ENCODE measurements at places on chromosomes 6 and 20.
A peak's percentile ranks its signal among the peaks of the same experiment; 100 is the strongest.

GRCh38 chr6:34496103-34496685, 30.3 kb downstream of the PACSIN1 start:
- no peak for DNase-seq

DNA sequence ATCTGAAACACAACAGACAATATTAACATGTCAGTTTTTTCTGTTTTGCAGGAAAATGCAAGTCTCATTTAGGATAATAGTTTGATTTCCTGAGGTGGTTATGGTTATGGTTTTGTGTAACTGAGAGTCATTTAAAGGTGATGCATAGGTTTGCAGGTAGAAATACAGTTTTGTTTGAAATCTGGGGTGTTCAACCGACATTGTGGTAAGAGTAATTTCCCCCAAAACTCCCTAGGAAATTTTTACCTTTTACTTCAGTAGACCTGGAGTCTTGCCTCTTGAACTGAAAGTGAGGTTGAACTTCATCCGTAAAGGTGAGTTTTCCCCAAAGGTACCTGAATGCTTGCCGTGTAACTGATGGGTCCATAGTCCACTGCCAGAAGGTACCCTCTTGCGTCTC, 71.4 kb downstream of the JARID2 start:
- DNase-seq = no peak

GRCh38 chr20:64030371-64031134, 5.4 kb upstream of the C20orf204 start:
- DNase-seq = no peak

- no peak for DNase-seq
Observed at GRCh38 chr6:133314947-133315346, 73.8 kb downstream of the EYA4 start.

- DNase-seq = peak; percentile 21
Observed at GRCh38 chr20:47725248-47725973, 59.9 kb downstream of the SULF2 start.

- no peak for DNase-seq
Observed at GRCh38 chr6:20274137-20274536, 61.9 kb upstream of the MBOAT1 start.

DNA sequence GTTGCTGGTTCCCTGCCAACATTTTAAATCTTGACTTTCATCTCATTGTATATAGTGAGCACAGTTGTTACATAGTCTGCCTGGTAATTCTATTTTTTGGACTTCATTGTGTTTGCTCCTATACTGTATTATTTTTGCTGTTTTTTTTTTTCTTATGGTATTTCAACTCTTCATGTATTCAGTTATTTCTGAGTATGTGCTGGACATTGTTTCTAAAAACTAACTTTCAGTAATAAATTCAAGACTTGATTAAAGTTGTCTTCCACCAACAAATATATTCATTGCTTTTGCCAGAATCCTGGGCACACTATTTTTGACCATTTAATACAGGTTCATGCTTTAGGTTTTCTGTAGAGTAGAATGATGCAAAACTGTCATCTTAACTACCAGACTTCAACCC, 698.3 kb downstream of the MAFB start:
- no peak for DNase-seq

Measured in hypothalamus (tissue), 51 donors.